ENCODE measurements at places on chromosomes 1 and 21.

GRCh38 chr1:149967041-149967440 is 30.4 kb upstream of the MTMR11 start:
- no peak for DNase-seq

- DNase-seq = no peak
Measured at GRCh38 chr1:182032251-182032650, 29.3 kb downstream of the ZNF648 start.

GRCh38 chr1:70043804-70044203 is 161.6 kb downstream of the LRRC40 start:
- no peak for DNase-seq

DNA sequence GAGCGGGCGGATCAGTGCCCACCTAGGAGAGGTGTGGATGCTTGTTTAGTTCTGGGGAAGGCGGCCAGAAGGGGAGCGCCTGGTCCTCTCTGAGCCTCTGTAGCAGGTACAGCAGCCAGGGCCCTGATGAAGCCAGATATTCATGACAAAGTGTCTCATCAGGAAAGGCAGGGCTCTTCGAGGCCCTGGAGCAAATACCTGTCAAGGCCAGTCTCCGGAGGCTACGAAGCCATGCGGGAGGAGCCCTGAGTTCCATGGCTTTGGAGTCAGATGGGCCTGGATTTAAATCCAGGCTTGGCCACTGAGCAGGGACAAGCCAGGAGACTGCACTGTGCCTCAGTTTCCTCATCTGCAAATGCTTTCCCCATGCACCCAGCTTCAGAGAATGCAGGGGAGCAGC is 25.4 kb upstream of the GPR153 start:
- no peak for DNase-seq

DNA sequence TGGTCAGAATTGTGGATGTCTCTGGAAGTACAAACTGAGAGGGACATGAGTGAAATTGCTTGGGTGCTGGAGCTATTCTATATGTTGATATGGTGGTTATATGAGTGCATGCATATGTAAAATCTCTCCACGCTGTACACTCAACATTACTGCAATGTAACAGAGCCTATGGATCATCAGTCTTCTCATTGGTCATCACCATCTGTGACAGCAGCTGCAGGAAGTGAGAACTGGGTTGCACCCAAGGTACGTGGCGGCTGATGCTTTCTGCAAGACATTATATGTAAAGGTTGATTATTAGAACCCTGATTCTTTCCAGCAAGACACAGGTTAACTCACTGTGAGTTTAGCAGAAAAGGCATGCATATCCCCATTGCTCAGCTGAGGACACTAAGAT is 387.1 kb downstream of the OMA1 start:
- no peak for DNase-seq
